Suprapubic skin (tissue), 4 donors: ENCODE measurements at places on chromosomes 5 and 9.

DNA sequence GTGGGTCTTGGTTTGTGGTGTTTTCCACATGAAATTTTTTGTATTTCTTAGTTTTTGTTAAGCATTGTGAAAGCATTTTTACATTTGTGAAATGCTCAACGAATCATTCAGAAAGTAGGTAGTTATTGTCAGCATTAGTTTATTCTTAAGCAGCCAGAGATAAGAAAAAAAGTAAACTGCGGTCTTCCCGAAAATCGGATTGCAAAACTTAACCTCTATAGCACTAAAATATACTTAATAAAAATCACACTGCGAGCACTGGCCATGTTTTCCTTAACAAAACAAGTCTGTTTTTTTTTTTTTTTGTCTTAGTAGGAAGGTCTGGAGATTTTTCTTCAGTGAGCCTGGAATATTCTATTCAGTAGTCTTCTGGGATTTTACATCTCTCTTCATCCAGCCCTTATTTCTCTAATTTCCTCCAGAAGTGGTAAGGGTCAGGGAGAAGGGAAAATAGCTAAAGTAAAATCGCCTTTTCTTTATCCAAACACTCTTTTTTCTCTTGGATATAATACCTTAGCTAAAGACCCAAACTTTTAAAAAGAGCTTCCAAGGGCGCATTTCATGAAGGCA is 289.9 kb downstream of the DMAC1 start:
- DNase-seq = no peak

GRCh38 chr5:173745123-173745522 is 128.7 kb upstream of the BOD1 start:
- DNase-seq = no peak

DNA sequence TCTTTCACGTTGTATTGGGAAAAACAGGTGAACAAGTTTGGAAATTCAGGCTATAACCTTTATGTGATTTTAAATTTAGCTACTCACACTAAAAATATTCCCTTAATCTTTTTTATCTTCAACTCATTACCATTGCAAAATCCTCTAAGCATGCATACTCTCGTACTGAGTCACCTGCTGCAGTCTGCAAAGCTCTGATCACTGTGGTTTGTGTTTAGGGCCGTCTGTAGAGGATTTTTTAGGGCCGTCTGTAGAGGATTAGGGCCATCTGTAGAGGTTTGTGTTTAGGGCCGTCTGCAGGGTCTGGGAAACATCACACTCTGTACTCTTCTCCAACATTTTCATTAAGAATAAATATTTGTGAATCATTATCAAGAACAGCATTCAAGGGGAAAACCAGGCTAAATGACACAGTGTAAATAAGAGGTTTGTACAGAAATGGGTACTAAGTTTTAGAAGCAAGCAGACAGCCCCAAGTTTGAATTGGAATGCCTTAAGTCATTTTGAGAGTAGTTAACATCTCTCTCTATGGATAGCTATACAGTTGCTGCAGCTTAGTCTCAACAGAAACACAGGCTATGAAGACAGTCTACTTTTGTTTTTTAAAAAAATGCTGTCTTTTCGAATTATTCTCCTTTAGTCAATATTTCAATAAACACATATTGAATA is 155.0 kb upstream of the TSLP start:
- no peak for DNase-seq

DNA sequence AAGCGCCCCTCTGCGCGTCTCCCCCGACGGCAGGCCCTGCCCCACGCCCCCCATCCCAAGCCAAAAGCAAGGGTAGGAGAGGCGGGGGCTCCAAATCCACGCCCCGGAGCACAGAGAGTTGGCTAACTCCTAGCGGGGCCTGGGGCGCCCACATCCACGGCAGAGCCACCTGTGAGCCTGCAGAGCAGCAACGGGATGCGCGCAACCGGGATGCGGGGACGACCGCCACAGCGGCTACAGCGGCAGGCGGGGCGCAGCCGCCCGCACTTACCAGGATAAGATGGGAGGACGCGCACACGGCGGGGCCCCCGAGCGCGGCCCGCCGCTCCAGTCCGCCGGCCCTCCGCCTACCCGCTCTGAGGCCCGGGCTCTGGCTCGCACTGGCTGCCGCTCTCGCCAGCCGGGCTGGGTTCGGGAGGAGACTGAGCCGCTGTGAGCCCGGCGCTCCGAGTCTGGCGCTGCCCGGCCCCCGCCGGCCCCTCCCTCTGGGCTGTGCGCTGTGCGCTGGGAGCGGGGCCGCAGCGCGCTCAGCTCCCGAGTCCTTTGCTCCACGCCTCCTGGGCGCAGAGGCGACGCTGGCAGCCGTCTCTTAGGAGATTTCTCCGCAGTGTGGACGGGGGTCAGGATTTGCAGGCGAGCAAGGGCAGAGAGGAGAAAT is at the start of gene SLC24A2:
SLC24A2 (minus strand) TSS at position 424 of the 658 bp plus-strand sequence.
- DNase-seq = no peak

GRCh38 chr5:122638581-122638980 is 136.3 kb upstream of the SNX2 start:
- DNase-seq = no peak

DNA sequence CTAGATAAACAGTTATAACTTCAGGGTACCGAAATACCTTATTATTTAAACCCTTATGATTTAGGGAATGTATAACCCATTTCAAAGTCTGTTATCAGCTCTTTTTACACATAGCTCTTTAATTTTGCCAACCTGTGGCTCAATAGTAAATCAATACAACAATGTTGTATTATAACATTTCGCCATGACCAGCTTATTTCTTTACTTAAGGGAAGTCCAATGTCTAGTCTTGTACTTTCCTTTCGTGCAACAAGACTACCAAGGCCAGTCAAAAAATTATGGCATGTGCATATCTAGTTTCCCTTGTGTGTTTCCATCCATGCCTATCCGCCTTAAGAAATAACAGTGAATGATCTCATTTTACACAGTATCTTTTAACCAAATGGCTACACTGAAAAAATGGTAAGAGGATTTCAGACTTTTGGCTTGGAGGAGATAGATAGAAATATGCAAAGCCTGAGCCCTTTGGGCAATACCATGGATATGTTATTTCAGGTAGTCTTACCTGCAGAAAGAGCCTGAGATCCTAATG is 239.5 kb upstream of the RPS23 start:
- no peak for DNase-seq

GRCh38 chr5:181242031-181242451 is 1.7 kb downstream of the RACK1 start:
- no peak for DNase-seq

DNA sequence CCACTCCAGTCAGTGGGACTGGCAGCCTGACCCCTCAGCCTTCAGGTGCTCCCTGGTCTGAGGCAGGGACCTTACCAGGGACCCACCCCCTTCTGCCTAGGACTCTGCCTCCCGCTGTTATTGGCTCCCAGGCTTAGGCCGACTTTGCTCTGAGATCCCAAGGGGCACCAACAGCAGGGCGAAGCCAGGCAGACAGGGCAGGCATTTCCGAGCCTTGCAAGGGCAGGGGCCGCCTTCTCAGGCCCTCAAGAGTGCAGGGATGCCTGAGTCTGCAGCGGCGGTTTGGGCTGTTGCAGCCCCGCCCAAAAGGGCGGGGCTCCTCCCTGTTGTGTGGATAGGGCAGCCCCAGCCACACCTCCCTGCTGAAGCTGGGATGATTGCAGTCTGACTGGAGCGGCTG is 644.6 kb downstream of the PRR16 start:
- DNase-seq = no peak

DNA sequence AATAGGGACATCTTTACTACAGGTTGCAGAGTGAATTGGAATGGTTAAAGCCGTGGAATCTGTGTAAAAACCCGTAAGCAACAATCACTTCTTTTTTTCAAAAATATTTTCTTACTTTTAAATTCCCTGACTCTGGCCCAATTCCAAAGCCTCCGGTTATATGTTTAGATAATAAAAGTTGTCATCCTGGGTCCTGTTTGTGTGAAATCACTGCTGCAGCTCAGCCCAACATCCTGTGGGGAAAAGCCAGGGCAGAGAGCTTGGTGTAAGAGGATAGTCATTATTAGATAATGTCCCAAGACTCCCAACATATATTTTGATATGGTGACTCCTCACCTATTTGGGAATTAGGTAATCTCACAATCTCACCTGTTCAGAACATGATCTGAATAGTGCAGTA is 586.0 kb upstream of the BRINP1 start:
- DNase-seq = no peak
